ENCODE measurements at places on chromosomes 4 and X.

- no peak for DNase-seq
Measured at GRCh38 chr4:74934016-74934831, 1.3 kb downstream of the PARM1 start.

DNA sequence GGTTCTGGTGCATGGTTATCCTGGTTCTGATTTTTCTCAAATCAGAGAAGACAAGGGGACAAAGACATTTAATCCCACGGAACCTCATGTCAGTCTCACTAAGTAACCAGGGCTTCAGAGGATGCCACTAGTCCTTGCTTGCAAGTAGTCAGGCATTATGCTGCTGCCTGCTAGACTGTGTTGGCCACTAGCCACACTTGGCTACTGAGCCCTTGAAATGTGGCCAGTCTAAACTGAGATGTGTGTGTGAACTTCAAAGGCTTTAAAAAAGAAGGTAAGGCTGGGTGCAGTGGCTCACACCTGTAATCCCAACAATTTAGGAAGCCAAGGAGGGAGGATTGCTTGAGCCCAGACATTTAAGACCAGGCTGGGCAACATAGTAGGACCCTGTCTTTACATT, 48.6 kb upstream of the IGFBP7 start:
- no peak for DNase-seq

DNA sequence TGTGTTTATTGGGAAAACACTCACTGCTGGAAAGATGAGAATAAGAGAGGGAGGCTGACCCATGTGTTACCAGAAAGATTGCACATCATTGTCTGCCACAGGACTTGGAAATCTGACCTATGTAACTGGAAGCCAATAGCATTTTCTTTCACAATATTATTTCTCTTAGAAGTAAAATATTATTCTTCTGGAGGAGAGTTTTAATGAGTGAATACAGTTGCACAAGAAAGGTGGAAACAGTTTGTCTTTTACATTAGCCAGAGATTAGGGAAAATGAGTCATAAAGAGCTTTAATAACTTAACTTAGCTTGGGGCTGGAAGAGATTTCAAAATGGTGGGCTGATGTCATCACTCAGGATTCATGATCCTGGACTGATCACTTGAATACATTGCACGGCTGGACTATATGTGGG, 31.5 kb upstream of the LNX1 start:
- no peak for DNase-seq

DNA sequence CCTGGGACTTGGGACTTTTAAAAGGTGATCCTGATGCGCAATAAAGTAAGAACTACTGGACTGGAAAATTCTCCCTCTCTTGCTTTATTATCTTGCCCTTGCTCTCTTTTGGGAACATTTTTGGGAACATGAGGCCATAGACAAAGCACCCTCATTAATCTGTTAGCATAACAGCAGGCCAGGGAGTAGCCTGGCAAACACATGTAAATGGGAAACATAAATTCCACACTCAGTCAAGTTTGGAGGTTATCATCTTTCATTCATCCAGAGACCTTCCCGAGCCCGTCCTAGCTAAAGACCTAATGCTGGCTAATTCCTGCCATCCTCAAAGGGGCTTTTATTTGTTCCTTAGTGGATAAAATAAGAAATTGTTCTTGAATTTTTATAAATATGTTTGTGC, 162.8 kb upstream of the ARX start:
- DNase-seq = no peak

DNA sequence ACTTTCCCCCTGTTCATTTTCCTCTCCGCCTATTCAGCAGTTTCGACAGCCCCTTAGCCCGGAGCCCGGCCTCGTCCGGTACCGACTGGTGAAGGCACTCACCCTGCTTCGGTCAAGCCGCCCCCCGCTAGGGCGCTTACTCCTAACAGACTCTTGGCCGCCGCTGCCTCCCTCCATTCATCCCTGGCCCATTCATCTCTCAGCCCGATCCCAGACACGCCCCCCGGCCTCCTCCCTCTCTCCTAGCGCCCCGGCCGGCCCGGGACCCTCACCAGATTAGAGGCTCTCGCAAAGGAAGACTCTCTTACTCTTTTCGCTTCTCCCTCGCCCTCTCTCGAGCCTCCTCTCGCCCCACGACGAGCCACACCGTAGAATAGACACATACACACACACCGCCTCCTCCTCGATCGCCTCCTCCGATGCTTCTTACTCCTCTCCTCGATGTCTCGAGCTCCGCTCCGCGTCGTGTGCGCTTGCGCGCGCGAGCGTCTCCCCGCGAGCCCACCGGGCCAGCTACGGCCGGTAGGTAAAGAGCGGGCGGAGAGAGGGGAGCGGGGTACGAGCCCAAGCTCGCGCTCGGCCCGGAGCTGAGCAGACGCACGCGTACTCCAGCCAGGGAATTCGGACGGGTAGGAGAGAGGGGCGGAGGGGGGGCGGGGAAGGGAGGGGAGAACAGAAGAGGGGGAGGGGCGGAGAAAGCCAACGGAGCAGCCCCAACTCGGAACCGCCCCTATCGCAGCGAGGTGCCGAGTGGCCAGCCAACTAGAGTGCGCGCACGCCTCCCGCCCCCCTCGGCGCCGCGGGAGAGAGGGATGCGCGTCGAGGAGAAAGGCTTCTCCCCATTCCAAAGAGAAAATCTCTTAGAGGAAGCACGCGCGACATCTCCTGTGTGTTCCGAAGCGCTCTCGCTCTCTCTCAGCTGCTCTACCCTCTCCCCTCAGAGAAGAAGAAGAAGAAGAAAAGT, at the start of gene WNK3:
TSS of gene WNK3 (minus strand) at position 633 of the 964 bp plus-strand sequence.
- no peak for DNase-seq

GRCh38 chr4:9816285-9816684, 34.9 kb downstream of the DRD5 start:
- no peak for DNase-seq

GRCh38 chr4:5827108-5828004, 65.5 kb downstream of the CRMP1 start:
- no peak for DNase-seq

- no peak for DNase-seq
Measured at GRCh38 chrX:95056901-95057300, 1382.9 kb downstream of the FAM133A start.

GRCh38 chr4:185352741-185353140, 43.0 kb downstream of the LRP2BP start:
- DNase-seq = no peak

- DNase-seq = no peak
Measured at GRCh38 chrX:69148946-69149345, 16.3 kb downstream of the PJA1 start.

DNA sequence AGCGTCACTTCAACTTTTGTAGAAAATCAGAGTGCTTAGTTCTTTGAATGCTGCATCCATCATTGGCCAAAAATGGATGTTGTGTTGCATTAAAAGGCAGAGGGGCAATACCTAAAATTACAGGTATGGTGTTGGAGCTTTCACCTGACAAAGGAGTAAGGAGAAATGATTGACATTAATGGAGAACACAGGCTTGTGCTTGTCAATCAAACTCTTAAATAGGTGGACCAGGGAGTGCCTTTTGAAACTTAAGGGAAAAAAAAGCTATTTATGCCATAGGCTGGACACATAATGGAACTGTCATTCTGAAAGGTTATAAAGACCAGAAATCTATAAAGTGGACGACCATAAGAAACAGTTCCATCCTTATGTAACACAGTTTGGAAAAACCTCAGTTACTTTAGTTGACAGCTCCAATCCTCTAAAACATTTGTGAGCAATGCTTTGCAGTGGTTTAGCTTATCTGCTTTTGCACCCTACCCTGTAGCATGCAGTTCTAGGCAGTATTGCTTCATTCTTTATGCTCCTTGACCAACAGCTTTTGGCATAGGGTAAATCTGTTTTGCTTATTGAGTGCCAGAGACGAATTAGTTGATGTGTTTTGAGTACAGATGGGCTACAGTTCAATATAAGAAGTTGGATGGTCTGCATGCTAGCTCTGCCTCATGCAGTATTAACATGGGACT, 2.4 kb downstream of the HADH start:
- DNase-seq = no peak

GRCh38 chrX:1491851-1492349, 39.2 kb upstream of the ASMTL start:
- no peak for DNase-seq

All from T-helper 17 cell (primary cell).